Skeletal muscle cell (primary cell): ENCODE measurements at places on chromosomes 13 and 19.

DNA sequence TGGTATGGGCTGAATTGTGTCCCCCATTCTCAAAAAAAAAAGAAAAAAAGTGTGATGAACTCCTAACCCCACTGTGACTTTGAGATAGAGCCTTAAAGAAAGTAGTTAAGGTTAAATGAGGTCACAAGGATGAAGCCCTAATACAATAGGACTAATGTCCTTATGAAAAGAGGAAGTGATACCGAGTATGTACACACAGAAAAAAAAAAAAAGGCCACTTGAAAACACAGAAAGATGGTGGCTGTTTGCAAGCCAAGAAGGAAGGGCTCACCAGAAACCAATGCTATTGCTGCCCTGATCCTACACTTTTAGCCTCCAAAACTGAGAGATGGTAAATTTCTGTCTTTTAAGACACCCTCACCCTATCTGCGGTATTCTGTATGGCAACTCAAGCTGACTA, 955.6 kb downstream of the PCDH17 start:
- no peak for DNase-seq

- DNase-seq = no peak
Observed at GRCh38 chr13:32205431-32206096, 109.6 kb downstream of the ZAR1L start.

- no peak for DNase-seq
Observed at GRCh38 chr13:50826035-50826434, 17.5 kb downstream of the DLEU7 start.

DNA sequence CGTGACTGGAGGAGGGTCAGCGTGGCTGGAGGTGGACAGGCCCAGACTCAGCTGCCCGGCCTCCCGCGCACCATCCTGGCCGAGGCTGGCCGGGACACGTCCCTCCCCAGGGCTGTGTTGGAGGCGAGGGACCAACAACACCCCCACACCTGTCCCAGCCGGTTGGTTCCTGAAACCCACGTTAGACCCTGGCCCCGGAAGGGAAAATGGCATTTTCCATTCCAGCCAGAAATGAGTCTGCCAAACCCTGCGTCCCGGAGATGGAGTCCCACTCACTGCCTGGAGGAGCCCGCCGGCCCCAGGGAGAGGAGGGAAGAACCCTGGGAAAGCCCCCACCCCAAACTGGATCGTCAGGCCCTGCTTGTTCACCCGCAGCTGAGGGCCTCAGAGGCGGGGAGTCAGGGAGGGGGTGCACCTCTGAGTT, 4.8 kb upstream of the WDR18 start:
- no peak for DNase-seq

GRCh38 chr13:30301827-30302226, 5.5 kb downstream of the KATNAL1 start:
- no peak for DNase-seq

DNA sequence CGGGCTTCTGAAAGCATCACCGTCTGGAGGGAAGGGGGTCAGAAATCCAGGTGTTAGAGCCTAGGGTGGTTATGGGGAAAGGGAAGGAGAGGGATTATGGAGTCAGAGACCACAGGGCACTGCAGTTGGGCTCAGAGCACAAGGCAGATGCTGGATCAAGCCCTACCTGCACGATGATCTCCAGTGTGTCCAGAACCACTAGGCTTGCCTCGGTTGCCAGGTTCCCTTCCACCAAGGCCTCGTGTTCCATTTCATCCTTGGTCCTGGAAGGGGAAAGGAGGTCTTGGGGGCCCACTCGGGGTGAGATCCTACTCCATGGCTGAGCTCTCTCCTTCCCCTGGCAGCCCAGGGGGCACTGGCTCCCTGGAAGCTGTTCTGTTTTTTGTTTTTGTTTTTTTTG, 17.0 kb upstream of the KANK2 start:
- DNase-seq = no peak

- no peak for DNase-seq
Observed at GRCh38 chr13:22189176-22190048, 518.5 kb downstream of the FGF9 start.

DNA sequence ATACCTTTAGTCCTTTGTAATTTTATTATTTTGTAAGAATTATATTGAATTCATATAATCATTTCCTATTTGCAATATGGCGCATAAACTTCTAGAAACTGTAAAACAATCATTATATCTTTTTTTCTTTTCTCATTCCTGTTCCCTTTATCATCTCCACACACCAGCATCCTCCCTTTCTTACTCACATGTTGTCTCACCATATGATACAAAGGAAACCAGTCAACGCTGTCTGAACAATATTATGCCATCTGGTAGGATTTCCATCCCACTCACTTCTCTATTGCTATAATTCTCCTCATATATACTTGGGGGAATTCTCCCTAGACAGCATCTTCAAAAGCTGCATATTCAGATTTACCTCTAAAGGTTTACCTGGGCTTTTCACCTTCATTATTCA, 389.8 kb downstream of the NDFIP2 start:
- no peak for DNase-seq

- DNase-seq = no peak
Observed at GRCh38 chr19:55346725-55347441, 7.2 kb downstream of the KMT5C start.

DNA sequence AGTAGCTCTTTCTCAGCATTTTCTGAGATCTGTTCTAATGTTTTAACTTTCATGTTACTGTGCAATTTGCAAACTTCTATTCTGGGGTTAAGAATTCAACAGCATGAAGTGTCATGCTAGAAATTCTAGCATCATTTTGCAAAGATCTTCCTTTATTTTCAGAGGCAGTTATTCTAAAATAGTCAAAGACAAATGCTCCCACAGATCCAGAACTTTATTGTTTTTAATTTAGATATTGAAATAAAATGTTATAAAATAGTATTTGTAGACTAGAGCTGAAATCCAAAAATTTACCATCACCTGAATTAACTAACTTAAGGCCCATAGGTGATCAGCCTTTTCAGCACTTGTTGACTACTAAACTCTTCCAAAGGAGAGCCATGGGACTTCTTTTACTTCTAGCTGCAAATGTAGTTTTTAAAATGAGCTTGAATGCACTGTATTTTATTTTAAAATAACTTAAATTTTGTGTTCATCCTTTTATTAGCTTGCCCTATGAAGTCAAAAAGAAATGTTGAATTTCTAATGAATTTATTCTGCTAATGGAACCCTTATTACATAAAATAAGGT, 3.2 kb downstream of the MAB21L1 start:
- no peak for DNase-seq

GRCh38 chr13:105848494-105848893, 687.0 kb downstream of the EFNB2 start:
- DNase-seq = no peak

GRCh38 chr13:20411638-20412342, 113.9 kb downstream of the CRYL1 start:
- DNase-seq = no peak

GRCh38 chr13:44837250-44837649, 152.0 kb downstream of the NUFIP1 start:
- DNase-seq = no peak

DNA sequence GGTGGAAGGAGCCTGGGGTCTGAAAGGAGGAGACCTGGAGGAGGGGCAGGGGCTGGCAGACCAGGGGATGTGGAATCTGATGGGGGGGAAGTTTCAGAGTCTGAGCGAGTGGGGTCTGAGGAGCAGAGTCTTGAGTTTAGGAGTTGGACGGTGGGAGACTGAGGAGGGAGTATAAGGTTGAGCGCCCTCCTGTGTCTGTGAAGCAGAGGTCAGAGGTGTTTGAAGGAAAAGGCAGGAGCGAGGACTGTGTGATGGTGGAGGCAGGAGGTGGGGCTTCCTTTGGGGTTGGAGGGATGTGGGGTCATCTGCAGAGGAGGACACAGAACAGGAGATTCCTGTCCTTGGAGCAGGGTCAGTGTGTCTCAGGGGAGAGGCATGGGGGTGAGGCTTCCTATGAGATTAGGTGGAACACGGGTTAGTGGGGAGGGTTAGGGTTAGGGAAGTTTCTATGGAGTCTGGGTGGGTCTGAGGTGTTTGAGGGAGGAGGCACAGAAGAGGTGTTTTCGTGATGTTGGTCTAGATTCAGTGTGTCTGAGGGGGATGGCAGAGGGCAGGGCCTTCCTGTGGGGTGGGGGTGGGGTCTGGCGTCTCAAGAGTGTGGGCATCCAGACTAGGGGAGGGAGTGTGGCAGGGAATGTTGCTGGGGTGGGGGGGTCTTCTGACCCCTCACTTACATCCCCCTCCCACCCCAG, 8.3 kb downstream of the RYR1 start:
- DNase-seq = no peak

- no peak for DNase-seq
Observed at GRCh38 chr19:38911388-38912001, 491 bp downstream of the CCER2 start.
